ENCODE measurements at places on chromosomes 5 and 9. TPM values are rescaled to one million over a fixed set of nuclear protein-coding genes. Genes with fewer than 3 reads are reported as not detected.
A peak's percentile ranks its signal among the peaks of the same experiment; 100 is the strongest.

DNA sequence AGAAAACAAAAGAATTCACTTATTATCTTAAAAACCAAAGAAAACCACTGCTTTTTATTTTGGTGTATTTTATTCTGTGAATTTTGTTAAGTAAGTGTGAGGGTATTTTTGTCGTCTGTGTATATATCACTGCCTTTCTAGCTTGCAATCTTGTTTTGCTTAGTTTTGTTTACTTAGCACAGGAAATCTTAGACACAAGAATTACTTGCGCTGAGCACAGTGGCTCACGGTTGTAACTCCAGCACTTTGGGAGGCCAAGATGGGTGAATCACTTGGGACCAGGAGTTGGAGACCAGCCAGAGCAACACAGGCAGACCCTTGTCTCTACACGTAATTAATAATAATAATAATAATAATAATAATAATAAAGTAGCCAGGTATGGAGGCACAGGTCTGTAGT, 230.3 kb downstream of the PAPPA start:
- no peak for DNase-seq
- no peaks in the 10 kb centered on the region for H3K4me1 ChIP-seq
- H3K36me3 ChIP-seq: no peaks in the 10 kb centered on the region

- no peak for DNase-seq
- H3K4me1 ChIP-seq: peaks cover 63% of the 10 kb centered on the region
- no peaks in the 10 kb centered on the region for H3K27me3 ChIP-seq
- H3K36me3 ChIP-seq: peaks cover 29% of the 10 kb centered on the region
- peak overlapping the region; percentile 47 for H3K27ac ChIP-seq
Measured at GRCh38 chr5:139301808-139302499, 8.4 kb downstream of the MATR3 start.

DNA sequence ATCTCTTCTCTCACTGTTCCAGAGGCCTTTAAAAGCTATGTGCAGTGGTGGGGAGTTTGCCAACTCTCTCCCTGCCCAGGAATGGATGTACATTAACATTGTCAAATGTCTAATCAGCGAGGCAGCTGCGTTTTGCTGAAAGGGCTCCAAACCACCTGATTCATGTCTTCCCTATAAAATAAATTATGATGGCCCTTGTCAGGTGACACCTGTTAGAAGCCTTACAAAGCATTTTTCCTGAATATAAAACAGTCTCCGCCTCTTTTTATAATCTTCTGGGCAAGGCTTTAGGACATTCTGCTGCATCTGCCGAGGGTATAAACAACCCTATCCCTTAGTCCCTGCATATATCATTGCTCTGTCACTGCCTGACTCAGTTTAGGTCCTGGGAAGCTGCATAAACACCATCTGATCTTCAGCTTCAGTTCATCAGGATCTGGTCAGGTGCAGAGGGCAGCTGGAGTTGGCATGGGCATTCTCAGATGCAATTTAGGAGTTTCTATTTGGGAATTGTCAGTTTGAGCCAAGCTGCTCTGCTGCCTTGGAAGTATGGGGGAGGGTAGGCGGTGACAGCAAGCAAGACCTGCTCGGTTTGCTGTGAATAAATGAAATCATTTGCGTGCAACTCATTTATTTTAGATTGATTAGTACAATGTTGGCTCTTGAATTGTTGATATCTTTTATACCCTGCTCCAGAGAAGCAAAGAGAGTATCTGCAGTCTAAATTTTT, 103.5 kb downstream of the ACER2 start:
- H3K27me3 ChIP-seq: no peaks in the 10 kb centered on the region
- no peak overlapping the region for H3K4me3 ChIP-seq
- no peak for DNase-seq
- no peaks in the 10 kb centered on the region for H3K36me3 ChIP-seq

DNA sequence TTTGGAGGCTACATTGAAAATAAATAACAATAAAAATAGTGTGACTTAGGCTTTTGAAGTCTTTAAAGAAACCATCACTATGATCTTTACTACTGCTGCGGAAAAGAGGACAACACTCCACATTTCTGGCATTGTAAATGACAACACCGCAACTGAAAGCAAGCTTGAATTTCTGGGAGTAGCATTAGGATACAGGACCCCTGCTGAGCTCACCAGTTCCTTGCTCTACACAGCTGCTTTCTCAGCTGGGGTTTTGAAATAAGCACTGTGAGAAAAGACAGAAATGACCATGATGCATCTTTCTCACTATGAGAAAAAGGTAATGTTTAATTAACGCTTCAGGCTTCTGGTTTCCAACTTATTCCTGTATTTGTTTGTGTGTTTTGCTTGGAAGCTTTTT, 168.0 kb downstream of the TAF11L14 start:
- no peak for DNase-seq
- no peak overlapping the region for H3K27ac ChIP-seq
- H3K36me3 ChIP-seq: no peaks in the 10 kb centered on the region
- no peaks in the 10 kb centered on the region for H3K27me3 ChIP-seq
- no peaks in the 10 kb centered on the region for H3K4me1 ChIP-seq
- no peak overlapping the region for H3K4me3 ChIP-seq

DNA sequence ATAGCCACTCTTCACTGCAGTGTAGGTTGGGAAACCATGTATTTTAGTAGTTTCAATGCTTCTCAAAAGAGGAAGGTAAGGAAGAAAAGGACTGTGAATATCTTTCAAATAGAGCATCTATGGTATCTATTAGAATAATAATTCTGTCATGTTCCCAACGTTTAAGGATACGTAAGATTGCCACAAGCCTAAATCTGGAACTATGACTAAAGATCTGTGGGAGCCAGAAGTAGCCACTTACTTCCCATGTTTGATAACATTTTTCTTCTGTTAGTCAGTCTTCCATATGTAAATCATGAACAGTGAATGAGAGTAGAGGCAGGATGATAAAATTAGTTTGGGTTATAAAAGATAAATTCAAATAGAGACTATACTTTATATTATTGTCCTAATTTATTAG, 16.3 kb upstream of the MROH2B start:
- no peak for DNase-seq
- H3K4me3 ChIP-seq: no peak overlapping the region

- no peak overlapping the region for H3K27ac ChIP-seq
- H3K4me3 ChIP-seq: no peak overlapping the region
- no peak for DNase-seq
- H3K36me3 ChIP-seq: no peaks in the 10 kb centered on the region
- peaks cover 12% of the 10 kb centered on the region for H3K27me3 ChIP-seq
Measured at GRCh38 chr5:63961598-63962161, 565 bp downstream of the HTR1A start.

DNA sequence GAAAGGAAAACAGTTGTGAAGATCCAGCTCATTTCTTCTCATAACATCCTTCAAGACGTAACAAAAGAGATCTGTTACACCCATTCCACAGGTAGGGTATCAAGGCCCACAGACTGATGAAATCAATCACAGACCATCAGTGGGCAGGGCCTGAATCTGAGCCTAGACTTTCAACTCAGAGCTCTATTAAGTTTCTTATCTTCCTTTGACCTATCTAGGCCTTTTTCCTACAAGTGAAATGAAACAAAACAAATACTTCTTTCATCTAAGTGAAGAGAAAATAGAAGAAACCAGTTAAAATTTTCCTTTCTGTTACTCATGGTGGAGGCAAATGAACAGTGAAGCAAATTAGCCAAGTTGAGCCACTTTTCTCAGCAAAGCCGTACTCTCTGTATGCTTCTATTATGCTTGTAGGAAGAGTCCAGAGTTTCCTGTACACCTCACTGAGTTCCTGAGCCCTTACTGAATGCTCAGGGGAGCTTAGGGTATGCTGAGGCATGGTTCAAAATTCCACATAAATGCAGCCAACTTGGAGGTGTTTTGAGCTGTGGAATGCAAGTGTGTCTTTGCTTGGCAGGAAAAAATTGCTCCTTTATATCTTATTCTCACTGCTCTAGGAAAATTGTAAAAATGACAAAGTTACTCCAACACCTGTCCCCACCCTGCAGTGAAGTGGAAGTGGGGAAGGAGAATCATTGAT, 91.9 kb downstream of the FEM1C start:
- peaks cover 11% of the 10 kb centered on the region for H3K27me3 ChIP-seq
- DNase-seq: no peak
- H3K4me3 ChIP-seq: no peak overlapping the region
- H3K27ac ChIP-seq: no peak overlapping the region

Gene MEIKIN
- total RNA-seq: not detected

Gene SIT1
- total RNA-seq: 92.1 TPM

Gene MSH3
- total RNA-seq: 20.6 TPM

- H3K27ac ChIP-seq: no peak overlapping the region
- H3K36me3 ChIP-seq: no peaks in the 10 kb centered on the region
- no peak overlapping the region for H3K4me3 ChIP-seq
- peaks cover 5% of the 10 kb centered on the region for H3K27me3 ChIP-seq
Measured at GRCh38 chr5:160618286-160618685, 196.6 kb downstream of the PTTG1 start.

DNA sequence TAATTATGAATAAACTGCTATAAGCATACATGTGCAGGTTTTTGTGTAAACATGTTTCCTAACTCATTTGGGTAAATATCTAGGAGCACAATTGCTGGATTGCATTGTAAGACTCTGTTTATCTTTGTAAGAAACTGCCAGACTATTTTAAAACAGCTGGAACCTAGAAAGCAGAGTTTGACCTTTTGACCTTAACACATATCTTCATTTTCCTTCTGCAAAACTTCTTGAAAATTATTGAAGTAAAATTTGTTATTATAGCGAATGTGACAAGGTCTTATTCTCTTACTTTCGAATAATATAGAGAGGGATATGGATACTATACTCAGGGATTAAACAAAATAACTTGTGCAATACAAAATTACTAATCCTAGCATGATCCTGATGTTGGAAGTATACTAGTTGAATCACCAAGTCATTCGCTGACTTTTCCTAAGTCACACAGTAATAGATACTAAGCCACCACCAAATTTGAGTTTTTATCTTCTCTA, 3.2 kb upstream of the ANXA1 start:
- no peaks in the 10 kb centered on the region for H3K36me3 ChIP-seq
- H3K4me1 ChIP-seq: peaks cover 65% of the 10 kb centered on the region
- no peak for DNase-seq
- H3K27me3 ChIP-seq: no peaks in the 10 kb centered on the region
- H3K27ac ChIP-seq: peak overlapping the region; percentile 76
- no peak overlapping the region for H3K4me3 ChIP-seq

GRCh38 chr5:31626156-31626555, 12.8 kb upstream of the PDZD2 start:
- no peaks in the 10 kb centered on the region for H3K36me3 ChIP-seq
- no peak for DNase-seq
- no peaks in the 10 kb centered on the region for H3K4me1 ChIP-seq
- H3K4me3 ChIP-seq: no peak overlapping the region
- peaks cover 2% of the 10 kb centered on the region for H3K27me3 ChIP-seq

DNA sequence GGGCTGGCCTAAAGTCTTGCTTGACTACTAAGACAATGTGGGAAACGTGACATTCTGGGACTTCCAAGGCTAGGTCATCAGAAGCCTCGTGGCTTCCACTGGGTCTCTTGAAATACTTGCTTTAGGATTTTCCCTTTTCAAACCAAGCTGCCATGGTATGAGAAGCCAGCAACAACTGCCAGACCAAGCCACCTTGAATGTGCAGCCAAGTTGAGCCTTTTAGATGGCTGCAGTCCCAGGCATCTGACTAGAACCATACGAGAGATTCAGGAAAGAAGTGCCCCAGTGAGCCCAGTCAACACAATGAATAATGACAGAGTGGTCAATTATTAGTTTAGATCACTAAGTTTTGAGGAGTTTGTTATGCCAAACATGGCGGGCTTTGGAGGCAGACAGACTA, 143.3 kb downstream of the SLF1 start:
- DNase-seq: no peak
- H3K4me3 ChIP-seq: no peak overlapping the region
- H3K27me3 ChIP-seq: no peaks in the 10 kb centered on the region
- H3K27ac ChIP-seq: no peak overlapping the region
- H3K36me3 ChIP-seq: no peaks in the 10 kb centered on the region

- no peaks in the 10 kb centered on the region for H3K36me3 ChIP-seq
- H3K4me3 ChIP-seq: peak overlapping the region; percentile 86
- H3K4me1 ChIP-seq: peaks cover 46% of the 10 kb centered on the region
- H3K27ac ChIP-seq: peak overlapping the region; percentile 86
- DNase-seq: no peak
Measured at GRCh38 chr5:176540956-176541337, 3.7 kb upstream of the RNF44 start.

- H3K27me3 ChIP-seq: peaks cover 24% of the 10 kb centered on the region
- H3K27ac ChIP-seq: no peak overlapping the region
- DNase-seq: no peak
- H3K36me3 ChIP-seq: peaks cover 19% of the 10 kb centered on the region
Measured at GRCh38 chr5:14580398-14581034, 1.1 kb upstream of the OTULINL start.

Gene GRXCR2
- total RNA-seq: not detected

Gene PCDH1
- not detected for total RNA-seq

GRCh38 chr9:16960084-16960483, 89.6 kb upstream of the BNC2 start:
- DNase-seq: no peak
- H3K4me3 ChIP-seq: no peak overlapping the region
- H3K27ac ChIP-seq: no peak overlapping the region
- no peaks in the 10 kb centered on the region for H3K4me1 ChIP-seq
- H3K27me3 ChIP-seq: no peaks in the 10 kb centered on the region
- H3K36me3 ChIP-seq: no peaks in the 10 kb centered on the region

- no peak overlapping the region for H3K4me3 ChIP-seq
- no peak overlapping the region for H3K27ac ChIP-seq
- DNase-seq: no peak
Measured at GRCh38 chr9:115674091-115674490, 479.5 kb upstream of the PAPPA start.

DNA sequence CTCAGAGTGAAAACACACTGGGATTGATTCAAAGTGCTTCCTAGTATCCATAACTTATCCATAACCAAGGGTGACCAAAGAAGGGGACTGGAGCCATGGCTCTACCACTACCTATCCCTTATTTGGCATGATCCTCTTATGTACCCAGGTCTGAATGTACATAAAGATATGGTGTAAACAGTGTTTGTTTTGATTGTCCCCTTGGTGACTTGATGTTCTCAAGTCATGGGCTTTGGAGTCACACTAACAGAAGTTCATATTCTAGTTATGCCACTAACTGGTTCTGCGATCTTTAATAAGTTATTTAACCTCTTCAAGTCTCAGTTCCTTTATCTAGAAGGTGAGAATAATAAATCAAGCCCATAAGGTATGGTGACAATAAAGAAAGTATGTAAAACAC, 283.4 kb upstream of the PTGER4 start:
- H3K27me3 ChIP-seq: no peaks in the 10 kb centered on the region
- H3K4me1 ChIP-seq: peaks cover 37% of the 10 kb centered on the region
- peaks cover 5% of the 10 kb centered on the region for H3K36me3 ChIP-seq
- no peak overlapping the region for H3K27ac ChIP-seq
- DNase-seq: no peak

GRCh38 chr5:79510638-79511037, 3.3 kb downstream of the HOMER1 start:
- H3K27me3 ChIP-seq: peaks cover 3% of the 10 kb centered on the region
- no peaks in the 10 kb centered on the region for H3K36me3 ChIP-seq
- H3K4me1 ChIP-seq: peaks cover 55% of the 10 kb centered on the region

Gene SLC25A2
- 0.16 TPM for total RNA-seq

Gene NR6A1
- 1.8 TPM for total RNA-seq

Gene TAF1L
- total RNA-seq: not detected

GRCh38 chr9:113352411-113352810, 3.1 kb downstream of the BSPRY start:
- no peaks in the 10 kb centered on the region for H3K27me3 ChIP-seq
- peak overlapping the region; percentile 63 for H3K27ac ChIP-seq
- H3K4me1 ChIP-seq: peaks cover 32% of the 10 kb centered on the region
- no peak for DNase-seq
- peaks cover 26% of the 10 kb centered on the region for H3K36me3 ChIP-seq
- H3K4me3 ChIP-seq: no peak overlapping the region

- no peak overlapping the region for H3K4me3 ChIP-seq
- no peak overlapping the region for H3K27ac ChIP-seq
- no peak for DNase-seq
- no peaks in the 10 kb centered on the region for H3K27me3 ChIP-seq
- H3K36me3 ChIP-seq: peaks cover 10% of the 10 kb centered on the region
Measured at GRCh38 chr9:34025811-34026210, 22.9 kb downstream of the UBAP2 start.

Gene IL17B
- total RNA-seq: not detected
